ENCODE measurements at places on chromosomes 7 and 10.

GRCh38 chr7:133233142-133233541 is 19.7 kb upstream of the EXOC4 start:
- no peak for DNase-seq

DNA sequence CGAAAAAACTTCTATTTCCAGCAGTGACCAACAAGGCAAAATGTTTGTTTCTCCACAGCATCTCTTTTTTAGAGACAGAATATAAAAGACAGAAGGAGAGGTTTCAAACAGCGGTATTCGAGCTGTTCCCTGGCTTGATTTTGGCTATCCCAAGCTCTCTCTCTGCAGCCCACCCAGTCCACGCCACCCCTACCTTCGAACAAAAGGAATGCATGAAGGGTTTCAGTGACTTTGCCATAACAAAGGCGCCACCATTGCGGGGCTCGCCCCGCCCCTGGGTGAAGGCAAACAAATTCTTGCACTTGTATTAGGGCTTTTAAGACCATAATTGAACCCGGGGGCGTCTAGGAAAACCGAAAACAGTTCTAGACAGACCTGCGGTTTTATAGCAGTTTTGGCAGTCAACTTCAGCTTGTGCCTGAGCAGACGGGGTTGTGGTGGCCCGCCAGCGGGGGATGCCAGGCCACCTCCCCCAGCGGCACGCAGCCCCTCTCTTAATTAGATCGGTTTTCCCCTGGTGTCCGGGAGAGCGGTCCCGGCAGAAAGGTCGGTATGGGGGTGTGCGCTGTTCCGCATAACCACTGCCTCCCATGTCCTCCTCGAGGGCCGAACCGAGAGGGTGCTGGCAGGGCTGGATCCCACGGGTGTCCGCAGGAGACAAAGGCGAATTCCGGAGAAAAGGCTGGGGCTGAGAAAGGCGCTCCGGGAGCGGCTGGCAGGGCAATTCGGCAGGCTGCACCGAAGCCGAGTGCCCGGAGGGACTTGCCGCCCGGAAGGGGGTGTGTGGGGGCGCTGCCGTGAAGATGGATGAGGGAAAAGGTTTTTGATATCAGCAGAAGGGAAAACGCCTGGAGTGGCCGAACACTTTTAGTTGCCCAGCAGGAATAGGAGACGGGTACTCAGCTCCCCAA is 2.7 kb upstream of the HOXA11 start:
- DNase-seq, result peak; percentile 33

DNA sequence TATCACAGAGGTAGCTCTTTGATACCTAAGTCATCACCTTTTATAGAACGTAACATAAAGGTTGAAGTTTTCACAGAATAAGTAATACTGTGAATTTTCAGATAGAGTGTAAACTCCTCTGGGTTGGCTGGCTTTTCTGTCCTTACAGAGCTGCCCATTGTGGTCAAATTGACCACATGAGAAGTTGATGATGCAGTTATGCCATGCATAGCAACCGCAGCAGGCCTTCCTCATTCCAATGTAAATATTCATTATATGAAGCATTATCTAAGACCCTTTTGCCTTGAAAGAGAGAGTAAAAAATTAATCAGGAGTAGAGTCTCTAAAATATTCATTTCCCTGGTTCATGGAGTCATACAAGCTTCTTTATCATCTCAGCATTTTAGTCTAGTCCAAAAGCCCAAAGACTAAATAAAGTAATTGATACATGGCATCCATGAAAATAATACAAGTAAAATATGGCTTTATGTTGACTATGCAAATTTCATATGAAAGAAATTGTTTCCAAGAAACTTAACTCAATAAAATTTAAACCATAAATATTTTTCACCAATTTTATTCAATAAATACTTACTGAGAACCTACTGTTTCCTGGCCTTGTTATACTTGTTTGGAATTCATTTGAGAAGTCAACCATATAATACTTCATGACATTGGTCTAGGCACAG is 516.4 kb downstream of the PCDH15 start:
- DNase-seq, result no peak

GRCh38 chr10:58475322-58476277 is 37.1 kb upstream of the BICC1 start:
- DNase-seq, result no peak

DNA sequence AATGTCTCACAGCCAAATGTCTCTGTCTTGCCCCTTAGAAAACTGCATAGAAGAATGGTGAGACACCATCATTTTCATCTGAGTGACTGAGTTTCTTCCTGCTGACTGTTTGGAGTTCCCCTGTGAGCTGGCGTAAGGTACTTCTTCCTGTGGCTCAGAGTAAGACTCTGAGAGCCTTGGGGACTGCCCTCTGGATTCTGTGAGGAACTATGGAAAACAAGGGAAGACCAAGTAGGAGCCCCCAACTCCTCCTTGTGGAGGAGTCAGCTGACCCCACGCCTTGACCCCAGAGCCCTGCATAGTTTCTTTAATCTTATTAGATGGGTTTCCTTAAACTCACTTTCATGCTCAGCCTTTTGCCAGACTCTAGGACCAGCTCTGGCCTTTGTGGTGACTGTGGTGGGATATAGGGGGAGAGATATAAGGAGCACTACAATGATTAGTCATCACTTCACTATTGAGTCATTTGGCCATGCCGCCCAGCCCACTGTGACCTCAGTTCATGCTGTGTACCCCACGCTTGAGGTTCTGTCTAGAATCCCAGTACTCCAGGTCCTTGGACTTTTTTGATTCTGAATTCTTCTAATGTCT is 51.8 kb upstream of the FAM133B start:
- DNase-seq, result no peak

GRCh38 chr10:22479419-22479818 is 134.1 kb downstream of the SPAG6 start:
- DNase-seq, result no peak

DNA sequence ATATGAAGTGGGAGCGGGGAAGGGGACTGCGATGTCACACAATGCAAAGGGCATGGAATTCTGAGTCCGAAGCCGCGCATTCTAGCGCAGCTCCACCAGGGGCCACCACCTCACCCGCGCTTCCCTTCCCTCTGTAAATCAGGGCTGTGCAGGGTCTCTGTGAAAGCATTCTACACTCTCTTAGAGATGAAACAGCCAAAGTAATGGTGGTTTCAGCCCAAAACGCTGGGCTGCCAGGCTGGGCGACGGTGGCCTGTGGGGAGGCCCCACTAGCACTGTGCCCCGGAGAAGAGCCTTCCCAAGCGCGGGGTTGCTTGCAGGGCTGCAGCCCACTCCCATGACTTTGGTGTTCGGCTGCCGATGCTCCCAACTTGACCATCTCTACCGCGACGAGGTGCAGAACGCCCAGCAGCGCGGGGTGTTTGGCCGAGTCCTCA is 11.4 kb downstream of the ATG9B start:
- DNase-seq, result no peak

GRCh38 chr10:22244001-22244400 is 26.2 kb upstream of the EBLN1 start:
- DNase-seq, result no peak

DNA sequence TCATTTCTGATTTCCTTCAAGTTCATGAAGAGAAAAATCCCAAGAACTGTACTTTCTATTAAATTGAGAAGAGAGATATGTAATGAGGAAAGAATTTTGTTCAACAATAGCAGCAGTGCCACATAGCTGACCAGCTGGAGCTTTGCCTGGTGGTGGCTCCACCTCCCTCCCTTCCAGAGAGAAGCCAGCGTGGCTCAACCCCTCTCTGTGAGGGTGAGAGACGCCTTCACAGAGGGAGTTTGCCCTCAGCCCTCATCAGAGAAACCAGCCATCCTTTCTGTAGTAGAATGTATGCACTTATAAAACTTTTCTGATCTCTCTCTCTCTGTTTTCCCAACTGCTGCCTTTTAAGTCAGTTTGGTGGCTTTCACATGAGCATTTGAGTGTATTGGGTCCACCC is 20.5 kb upstream of the COL1A2 start:
- no peak for DNase-seq

- no peak for DNase-seq
These were observed 24.0 kb downstream of the TMEM176A start for GRCh38 chr7:150824379-150825177.

DNA sequence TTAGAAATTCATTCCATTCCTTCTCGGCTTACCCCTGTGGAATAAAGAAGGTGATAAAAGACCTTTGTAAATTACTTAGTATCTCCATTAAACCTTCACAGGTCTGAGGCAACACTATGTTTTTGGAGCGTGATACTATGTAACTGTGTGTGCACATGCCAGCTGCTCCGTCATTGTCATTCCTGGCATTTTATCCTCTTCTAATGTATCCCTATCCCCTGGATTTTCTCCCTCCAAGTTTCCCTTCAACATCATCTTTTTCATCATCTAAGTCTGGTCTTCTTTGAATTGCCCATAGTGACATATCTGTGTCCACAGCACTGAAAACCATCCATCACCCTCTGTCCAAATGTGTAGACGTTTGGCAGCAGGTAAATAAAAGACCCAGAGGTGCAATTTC is 125.7 kb downstream of the TEX36 start:
- no peak for DNase-seq

- DNase-seq, result no peak
These were observed 176.3 kb downstream of the PKD1L1 start for GRCh38 chr7:47771990-47772360.

- DNase-seq, result no peak
These were observed 1.8 kb upstream of the RPA3 start for GRCh38 chr7:7720193-7720592.

GRCh38 chr7:123169065-123169464 is 30.7 kb downstream of the SLC13A1 start:
- DNase-seq, result no peak

DNA sequence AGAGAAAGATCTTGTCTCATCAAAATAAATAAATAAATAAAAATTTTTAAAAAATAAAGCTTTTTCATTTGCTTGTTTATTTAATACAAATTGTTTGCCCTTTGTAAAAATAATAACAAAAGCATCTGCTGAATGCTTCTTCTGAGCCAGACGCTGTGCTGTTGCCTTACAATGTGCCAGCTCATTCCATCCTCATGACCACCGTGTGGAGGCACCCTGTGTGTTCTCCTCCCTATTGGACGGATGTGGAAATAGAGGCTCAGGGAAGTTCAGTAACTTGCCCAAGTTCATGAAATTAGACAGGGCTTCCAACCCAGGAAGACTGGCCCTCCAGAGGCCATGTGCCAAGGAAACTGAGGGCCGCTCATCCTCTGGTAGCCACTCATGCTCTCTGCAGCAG is 120.6 kb downstream of the SH3PXD2A start:
- no peak for DNase-seq

DNA sequence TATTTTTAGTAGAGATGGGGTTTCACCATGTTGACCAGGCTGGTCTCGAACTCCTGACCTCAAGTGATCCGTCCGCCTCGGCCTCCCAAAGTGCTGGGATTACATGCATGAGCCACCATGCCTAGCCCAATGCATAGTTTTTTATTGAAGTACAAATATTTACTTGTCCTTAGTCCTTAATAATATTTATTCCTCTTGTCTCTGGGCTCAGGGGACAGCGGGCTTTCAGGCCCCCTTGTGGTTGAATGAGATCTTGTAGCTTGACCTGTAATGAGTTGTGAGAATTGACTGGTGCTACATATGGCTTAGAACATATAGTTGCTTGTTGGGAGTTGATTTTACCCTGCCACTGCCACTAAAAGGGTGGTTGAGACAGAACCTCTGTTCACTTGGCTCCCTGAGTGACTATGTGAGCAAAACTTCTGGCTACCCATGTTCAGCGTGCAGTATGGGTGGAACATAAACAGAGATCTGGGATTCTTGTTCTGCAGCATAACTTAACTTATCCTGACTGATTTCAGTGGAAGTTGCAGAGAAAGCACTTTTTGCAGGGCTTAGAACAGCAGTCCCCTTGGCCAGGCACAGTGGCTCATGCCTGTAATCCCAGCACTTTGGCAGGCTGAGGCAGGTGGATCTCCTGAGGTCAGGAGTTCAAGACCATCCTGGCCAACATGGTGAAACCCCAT is 14.9 kb downstream of the CCL26 start:
- no peak for DNase-seq

DNA sequence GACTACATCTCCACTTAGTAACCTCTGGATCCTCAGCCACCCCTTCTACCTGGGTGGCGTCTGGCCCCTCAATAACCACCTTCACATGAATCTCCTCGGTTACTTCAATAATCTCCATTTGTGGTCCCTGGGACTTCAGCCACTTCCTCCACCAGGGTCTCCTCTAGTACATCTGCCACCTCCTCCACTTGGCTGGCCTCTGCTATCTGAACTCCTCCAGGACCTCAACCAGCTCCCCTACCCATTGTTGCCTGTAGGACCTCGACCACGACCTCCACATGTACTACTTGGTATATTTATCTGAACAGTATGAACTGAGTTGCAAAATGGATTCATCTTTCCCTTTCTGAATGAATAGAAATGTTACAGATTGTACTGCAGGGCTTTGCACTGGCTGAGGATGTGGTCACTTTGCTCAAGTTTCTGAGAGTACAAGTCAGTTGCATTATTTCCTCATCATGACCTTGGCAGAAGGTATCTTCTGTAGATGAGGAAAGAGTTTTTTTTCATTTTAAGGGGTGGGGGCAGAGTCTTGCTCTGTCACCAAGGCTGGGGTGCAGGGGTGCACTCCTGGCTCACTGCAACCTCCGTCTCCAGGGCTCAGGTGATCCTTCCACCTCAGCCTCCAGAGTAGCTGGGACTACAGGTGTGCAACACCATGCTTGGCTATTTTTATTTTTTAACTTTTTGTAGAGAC is 36.0 kb downstream of the MAT1A start:
- no peak for DNase-seq

DNA sequence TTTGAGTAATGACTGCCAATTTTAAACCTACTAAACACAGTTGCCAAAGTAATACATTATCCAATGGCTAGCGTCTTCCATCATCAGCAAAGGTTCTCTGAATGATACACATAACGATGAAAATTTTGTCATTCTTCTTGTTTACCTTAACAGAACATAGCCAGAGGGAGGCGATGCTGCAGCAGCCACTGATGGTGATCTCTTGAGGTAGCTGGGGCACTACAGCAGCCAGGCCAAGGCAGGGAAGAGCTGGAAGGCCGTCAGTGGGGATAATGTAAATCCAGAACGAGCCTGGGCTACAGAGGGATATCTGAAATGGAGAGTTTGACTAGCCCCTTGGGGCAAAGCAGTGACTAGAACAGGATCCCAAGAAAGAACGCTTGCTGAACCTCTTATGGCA is 38.8 kb downstream of the PRPS1L1 start:
- DNase-seq, result no peak

DNA sequence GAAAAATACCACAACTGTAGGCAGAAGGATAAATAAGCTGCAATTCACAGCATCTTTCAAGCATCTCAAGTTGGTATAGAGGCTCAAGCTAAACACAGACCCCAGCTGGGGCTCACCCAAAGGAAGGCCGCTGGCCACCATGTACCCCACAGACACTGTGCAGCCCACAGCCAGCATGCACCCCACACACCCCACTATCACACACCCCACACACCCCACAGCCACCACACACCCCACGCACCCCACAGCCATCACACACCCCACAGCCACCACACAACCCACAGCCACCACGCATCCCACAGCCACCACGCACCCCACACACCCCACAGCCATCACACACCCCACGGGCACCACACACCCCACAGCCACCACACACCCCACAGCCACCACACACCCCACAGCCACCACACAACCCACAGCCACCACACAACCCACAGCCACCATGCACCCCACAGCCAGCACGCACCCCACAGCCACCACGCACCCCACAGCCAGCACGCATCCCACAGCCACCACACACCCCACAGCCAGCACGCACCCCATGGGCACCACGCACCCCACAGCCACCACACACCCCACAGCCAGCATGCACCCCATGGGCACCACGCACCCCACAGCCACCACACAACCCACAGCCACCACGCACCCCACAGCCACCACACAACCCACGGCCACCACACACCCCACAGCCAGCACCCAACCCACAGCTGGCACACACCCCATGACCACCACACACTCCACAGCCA is 214.7 kb downstream of the DNAJB6 start:
- DNase-seq, result no peak

All from CD8-positive, alpha-beta memory T cell (primary cell).